ENCODE measurements at places on chromosomes 6 and 20.
A peak's percentile ranks its signal among the peaks of the same experiment; 100 is the strongest.

DNA sequence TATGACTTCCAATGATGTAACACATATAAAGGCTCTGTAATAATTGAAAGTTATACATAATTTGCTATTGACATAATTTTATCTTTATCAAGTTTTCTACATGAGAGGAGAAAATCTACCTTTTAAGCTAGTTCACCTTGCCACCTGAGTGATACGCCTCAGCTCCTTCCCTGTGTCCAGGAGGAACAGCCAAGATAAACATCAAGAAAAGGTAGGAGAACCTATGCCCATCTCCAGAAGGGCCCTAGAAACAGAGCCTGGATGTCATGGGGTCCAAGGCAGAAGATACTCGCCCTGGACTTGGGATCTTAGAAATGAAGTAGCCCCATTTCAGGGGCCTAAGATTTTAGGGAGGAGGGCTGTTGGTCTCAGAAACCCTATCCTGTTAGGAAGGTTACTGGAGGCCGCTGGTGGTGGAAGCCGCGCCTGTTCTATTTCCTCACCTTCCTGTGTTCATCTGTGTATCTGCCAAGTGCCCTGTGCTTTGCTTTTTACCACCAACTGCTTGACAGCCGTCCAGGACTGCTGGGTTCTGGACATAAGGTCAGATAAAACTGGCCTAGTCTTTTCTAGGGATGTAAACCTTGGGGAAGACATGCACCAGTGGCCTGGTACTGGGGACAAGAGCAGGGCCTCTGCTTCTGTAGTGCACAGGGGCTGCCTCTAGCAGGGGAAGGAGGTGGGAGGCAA is 178.5 kb downstream of the ARID1B start:
- no peak for DNase-seq

- DNase-seq: no peak
Measured at GRCh38 chr20:10014431-10014830, 20.4 kb upstream of the ANKEF1 start.

DNA sequence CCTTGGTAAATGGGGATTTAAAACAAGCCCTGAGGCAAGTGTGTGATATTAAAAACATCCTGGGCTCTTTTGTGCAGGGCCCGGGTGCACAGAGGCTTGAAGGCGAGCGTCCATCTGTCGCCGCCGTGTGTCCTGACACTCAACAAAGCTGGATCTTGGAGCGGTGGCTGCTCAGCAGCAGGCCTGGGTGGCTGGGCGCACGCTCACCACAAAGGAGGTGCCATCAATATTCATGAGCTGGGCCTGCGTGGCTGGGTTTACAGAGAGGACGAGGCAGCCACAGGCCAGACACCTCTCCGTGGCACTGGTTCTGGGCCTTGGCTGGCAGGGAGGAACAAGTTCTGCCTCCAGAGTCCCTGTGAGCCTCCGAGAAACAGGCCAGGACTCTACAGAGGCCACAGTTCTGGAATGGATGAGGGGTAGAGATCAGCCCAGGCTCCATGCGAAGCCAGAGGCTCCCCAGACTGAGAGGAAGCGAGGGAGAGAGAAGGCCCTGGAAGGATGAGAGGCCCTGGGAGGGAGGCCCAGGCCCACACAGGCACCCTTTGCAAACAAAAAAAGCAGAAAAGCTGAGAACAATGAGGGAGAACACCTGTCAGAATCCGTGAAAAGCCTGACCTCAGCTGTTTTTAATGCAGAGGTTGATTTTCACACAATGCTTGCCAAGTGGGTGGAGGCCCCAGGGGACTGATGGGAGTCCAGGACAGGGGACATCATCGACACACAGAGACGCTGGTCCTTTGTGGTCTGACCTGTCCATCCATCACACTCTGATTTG is 21.9 kb downstream of the BHLHE23 start:
- peak; percentile 96 for DNase-seq

GRCh38 chr6:139296927-139297326 is 5.1 kb upstream of the TXLNB start:
- no peak for DNase-seq

- DNase-seq: no peak
Measured at GRCh38 chr6:18110162-18110561, 12.3 kb downstream of the NHLRC1 start.

DNA sequence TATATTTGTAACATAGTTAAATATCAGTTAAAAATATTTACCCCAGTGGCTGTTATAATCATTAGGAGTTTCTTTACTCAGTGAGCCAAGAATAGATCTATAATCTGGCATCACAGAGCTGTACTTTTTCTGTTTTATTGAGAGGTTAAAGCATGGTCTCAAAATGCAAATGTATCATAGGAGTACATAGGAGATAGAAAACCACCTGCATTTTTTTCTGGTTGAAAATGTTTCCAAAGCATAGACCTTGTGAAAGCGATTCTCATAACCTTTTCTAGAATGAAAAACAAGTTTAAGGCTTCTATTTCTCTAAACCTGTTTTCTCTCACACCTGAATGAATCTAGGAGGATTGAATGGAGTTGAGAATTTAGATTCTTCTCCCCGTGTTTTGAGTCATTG is 14.4 kb downstream of the KCNQ5 start:
- DNase-seq: no peak

- DNase-seq: no peak
Measured at GRCh38 chr20:64056639-64056888, 6.4 kb upstream of the TCEA2 start.

Measured in NCI-H524 (cell line).